Stimulated activated CD8-positive, alpha-beta memory T cell treated with anti-CD3 and anti-CD28 coated beads, Interleukin-15, amount 100 ng/mL, for 24 hours (primary cell): ENCODE measurements at places on chromosomes 2 and 18.

- no peak for DNase-seq
These were observed 5.0 kb upstream of the ABCA12 start for GRCh38 chr2:215143458-215143857.

- no peak for DNase-seq
These were observed 42.9 kb downstream of the ARHGEF33 start for GRCh38 chr2:38932586-38932985.

DNA sequence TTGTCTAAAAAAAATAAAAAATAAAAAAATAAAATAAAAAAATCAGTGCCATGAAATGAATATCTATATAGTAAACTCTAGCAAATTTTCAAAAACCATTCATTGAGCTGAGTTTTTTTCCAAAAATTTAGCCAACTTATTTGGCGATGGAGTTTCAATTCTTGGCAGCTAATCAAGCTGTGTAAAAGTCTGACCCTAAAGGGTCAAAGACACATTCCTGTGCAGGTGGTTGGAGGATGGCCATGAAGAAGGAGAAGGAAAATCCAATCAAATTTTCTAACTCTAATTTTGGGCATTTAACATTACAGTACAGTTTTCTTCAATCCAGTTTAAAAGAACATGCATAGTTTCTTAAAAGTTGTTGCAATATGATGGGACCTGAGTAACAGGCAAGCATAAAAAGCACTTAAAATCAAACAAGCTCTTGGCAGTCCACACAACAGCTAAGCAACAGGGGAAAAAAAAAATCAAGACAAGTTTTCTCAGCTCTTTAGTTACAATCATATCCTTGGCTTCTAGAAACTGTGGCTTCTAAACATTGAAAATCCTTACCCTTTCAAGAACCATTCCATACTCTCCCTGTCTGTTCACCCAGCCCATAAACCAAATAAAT lies 54.5 kb downstream of the ACVR1 start:
- DNase-seq, result no peak

DNA sequence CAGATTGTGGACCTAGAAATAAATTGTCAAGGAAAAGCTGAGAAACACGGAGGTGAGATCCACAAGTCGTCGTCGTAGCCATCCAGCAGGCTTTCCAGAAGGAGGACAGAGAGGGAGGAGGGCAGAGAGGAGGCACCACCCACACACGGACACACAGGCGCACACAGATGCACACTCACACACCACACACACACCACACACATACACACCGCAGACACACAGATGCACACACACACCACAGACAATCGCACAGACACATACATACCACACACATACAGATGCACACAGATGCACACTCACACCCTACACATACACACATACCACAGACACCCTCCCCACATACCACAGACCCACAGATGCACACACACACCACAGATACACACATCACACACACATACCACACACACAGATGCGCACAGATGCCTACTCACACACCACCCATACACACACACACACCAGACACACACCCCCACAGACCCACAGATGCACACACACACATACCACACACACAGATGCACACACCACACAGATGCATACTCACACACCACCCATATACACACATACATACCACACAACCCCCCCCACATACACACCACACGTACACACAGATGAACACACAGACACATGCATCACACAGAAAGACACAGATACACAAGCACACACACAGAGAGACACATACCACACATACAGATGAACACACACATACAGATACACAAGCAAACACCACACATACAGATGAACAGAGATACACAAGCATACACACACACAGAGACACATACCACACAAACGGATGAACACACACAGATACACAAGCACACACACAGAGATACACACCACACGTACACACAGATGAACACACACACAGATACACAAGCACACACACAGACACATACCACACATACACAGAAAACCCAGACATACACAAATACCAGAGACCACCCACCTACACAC lies 12.7 kb upstream of the BOK start:
- DNase-seq, result no peak

- no peak for DNase-seq
These were observed 151.0 kb upstream of the DAPL1 start for GRCh38 chr2:158644139-158644538.
